ENCODE measurements at places on chromosomes 7 and 10.

DNA sequence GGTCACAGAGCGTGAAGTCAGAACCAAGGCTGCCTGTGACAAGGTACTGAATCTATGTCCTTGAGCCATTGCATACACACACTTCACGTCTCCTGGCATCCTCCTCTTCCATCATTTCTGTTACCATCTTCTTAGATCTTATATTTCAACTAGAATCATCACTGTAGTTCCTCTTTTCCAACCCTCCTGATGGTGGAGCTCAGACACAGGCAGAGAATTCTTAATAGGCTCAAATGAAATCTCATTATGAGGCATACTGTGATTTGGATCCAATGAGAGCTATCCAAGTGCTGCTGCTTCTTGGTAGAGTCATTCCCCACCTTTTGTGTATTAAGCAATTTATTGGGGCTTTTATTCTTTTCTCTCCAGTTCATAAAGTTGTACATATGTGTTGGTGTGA, 113.2 kb downstream of the CALCR start:
- no peak for ATAC-seq

GRCh38 chr7:16268821-16269768, 152.2 kb downstream of the CRPPA start:
- ATAC-seq, result peak; percentile 38

DNA sequence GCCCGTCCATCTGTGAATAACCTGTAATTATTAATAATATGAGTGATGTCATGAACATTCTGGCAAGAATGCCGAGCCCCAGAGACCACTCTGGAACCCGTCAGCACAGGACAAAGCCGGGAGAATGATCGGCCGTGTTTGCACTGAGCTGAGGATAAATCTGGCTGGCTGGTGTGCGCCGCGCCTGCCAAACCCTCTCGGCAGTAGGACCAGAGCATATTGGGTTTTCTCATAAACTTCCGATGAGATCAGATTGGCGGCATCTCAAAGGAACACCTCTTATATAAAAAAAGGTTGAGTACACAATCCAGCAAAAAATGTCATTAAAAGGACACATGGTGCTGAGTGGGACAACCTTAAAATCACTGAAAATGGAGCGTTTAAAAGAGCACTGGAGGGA, 296.0 kb upstream of the MKI67 start:
- ATAC-seq, result no peak

GRCh38 chr7:45118292-45118691, 6.8 kb upstream of the TBRG4 start:
- no peak for ATAC-seq

DNA sequence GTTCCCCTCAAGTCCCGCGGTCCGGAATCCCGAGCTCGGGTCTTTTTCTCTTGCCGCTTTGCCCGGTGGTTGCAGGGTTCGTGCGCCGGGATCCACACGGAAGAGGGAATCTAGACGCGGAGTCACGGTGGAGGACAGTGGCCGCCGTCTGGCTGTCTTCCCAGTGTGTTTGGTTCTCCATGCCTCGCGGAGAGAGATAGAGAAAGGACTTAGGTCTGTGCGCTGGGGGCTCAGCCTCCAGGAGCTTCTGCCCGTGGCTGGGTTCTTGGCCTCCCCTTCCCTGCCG, 1.6 kb downstream of the FFAR4 start:
- ATAC-seq, result no peak

- ATAC-seq, result no peak
Measured at GRCh38 chr10:100311298-100311697, 18.7 kb downstream of the PKD2L1 start.

Measured in activated T-helper 17 cell treated with anti-CD3 and anti-CD28 coated beads, Interleukin-2, amount 50 U/mL, for 72 hours (primary cell).